Activated T-cell treated with anti-CD3 and anti-CD28 coated beads for 48 hours (primary cell): ENCODE measurements at places on chromosomes 13 and 19.

DNA sequence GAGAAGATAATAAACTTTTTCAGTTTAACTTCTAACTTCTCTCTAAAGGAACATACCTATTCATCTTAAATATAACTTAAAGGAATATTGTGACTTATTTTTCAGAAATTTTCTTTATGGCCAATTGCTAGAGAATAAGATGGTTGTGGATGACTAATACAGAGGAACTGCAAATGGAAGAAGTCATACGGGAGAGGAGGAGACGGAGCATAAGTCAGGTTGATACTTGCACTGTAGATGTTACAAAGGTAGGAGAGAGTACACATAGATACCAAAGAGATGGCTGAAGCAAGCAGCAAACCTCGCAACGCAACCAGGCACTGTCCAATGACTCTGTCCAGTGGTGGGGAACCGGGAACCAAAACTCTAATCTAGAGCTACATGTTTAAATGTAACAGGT, 963.4 kb downstream of the PCDH9 start:
- no peak for DNase-seq

DNA sequence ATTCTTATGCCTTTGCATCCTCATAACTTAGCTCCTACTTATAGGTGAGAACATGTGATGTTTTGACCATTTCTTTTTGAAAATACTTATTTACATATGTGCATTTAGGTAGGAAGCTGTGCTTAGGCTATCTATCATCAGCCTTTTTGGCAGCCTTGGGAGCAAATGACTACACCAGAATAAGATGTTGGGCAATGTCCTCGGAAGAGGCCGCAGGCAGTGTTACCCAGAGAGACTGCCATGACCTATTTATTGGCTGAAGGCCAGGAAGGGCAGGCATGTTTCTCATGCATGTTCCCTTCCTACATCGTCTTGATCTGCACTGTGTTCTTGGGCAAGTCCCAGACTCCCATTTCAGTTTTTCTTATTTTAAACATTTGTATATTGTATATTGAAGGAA, 122.3 kb downstream of the B3GLCT start:
- no peak for DNase-seq

- peak; percentile 71 for DNase-seq
Observed at GRCh38 chr19:1513499-1514294, 878 bp upstream of the ADAMTSL5 start.

- DNase-seq: peak; percentile 58
Observed at GRCh38 chr19:5369962-5370367, 29.4 kb upstream of the PTPRS start.

GRCh38 chr13:53920916-53921315, 892.3 kb downstream of the OLFM4 start:
- no peak for DNase-seq

- no peak for DNase-seq
Observed at GRCh38 chr13:65497265-65497664, 1732.9 kb downstream of the PCDH9 start.

DNA sequence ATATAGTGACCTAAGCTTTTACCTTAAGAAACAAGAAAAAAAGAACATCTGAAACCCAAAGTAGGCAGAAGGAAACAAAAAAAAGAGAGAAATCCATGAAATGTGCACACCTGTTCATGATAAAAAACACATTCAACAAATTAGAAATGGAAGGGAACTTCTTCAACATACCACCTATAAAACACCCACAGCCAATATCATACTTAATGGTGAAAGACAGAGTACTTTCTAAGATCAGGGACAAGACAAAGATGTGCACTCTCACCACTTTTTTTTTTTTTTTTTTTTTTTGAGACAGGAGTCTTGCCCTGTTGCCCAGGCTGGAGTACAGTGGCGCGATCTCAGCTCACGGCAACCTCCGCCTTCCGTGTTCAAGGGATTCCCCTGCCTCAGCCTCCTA, 29.2 kb downstream of the ZNF45 start:
- DNase-seq: no peak

DNA sequence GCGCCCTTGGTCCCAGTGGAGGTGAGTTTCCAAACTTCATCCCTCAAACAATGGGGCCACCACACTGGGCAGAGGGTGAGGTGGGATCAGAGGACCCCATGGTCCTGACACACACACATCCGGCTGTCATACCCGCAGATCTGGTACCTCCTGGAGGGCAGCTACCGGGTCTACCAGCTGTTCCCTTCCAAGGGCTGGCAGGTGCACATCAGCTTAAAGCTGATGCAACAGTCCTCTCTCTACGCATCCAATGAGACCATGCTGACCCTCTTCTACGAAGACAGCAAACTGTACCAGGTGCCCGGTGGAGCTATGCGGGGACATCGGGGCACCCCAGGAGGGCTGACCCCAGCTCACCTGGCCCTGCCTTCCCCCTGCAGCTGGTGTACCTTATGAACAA, 14.0 kb upstream of the PSMD8 start:
- DNase-seq: no peak

GRCh38 chr19:6236310-6237291, 43.2 kb downstream of the MLLT1 start:
- no peak for DNase-seq

GRCh38 chr13:45051315-45051714, 62.0 kb downstream of the GPALPP1 start:
- no peak for DNase-seq
